ENCODE measurements at places on chromosomes 5 and 9.

GRCh38 chr9:72880821-72881220 is 72.0 kb downstream of the ALDH1A1 start:
- DNase-seq = no peak

GRCh38 chr9:37155601-37156000 is 35.2 kb downstream of the ZCCHC7 start:
- DNase-seq = no peak

DNA sequence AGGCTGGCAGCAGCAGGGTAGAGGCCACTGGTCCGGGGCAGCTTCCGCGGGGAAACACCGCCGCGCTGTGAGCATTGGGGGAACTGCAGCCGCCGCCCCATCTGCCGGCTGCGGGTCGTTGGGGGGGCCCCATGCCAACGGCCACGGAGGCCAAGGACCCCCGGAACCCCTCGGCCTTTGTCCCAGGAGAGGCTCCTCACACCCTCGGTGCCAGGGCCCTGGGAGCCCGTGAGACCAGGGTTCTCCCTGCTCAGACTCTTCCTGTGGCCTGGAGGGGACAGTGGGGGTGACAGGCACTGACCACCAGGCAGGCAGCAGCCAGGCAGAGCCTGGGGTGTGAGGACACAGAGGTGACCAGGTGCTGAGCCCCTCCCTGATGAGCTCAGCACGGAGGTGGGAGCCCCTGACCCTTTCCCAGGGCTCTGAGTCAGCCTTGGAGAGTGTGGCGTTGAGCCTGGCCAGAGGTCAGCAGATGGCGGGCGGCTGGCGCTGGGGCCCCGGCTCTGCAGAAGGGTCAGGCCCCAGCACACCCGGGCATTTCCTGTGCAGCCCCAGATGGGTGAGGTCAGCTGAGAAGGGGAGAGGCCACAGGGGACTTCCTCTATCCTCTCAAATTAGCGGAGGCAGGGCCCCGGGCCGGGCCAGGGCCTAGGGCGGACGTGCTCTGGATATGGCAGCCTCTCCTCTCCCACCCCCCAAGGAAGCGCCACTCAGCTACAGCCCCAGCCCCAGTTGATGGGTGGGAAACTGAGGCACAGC is 17.9 kb upstream of the EGFL7 start:
- DNase-seq = peak; percentile 38

GRCh38 chr9:130414910-130415746 is 29.6 kb upstream of the ASS1 start:
- no peak for DNase-seq

GRCh38 chr9:85569988-85570387 is 171.8 kb downstream of the AGTPBP1 start:
- DNase-seq = no peak

- no peak for DNase-seq
Observed at GRCh38 chr5:21195145-21195544, 1207.1 kb upstream of the CDH18 start.

DNA sequence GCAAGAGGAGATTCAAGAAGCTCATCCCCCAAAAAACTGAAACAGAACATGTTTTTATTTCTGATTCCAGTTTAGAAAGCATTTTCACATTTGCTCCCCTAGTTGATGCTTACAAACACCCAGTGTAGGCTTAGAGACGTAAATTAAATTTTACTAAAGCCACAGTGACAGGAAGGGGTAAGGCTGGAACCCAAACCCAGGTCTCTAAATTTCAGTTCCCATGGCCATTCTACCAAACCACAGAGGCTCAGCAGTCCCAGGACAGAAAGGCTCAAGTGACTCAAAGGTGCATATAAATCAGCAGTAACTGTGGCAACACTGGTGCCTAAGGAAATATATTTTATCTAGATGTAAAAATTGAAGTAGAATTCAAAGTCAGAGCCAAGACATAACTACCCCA is 128.7 kb downstream of the CEP120 start:
- no peak for DNase-seq

- no peak for DNase-seq
Observed at GRCh38 chr9:105503881-105504280, 54.0 kb upstream of the FKTN start.

DNA sequence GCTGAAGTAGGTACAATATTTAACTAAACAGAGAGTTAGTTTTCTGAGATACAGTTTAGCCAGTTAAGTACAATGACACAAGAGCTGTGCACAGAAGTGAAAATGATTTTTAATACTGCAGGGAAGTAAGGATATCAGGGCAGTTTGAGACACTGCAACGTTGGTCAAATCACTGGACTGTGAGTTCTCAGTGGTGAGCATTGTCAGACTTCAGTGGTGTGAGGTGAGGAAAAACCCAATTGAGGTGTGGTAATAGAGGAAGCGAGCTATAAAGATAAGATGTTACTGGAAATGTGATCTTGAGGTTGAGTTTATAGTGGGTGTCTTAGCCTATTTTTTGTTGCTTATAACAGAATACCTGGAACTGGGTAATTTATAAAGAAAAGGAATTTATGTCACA is 12.8 kb upstream of the FBXL7 start:
- DNase-seq = no peak

DNA sequence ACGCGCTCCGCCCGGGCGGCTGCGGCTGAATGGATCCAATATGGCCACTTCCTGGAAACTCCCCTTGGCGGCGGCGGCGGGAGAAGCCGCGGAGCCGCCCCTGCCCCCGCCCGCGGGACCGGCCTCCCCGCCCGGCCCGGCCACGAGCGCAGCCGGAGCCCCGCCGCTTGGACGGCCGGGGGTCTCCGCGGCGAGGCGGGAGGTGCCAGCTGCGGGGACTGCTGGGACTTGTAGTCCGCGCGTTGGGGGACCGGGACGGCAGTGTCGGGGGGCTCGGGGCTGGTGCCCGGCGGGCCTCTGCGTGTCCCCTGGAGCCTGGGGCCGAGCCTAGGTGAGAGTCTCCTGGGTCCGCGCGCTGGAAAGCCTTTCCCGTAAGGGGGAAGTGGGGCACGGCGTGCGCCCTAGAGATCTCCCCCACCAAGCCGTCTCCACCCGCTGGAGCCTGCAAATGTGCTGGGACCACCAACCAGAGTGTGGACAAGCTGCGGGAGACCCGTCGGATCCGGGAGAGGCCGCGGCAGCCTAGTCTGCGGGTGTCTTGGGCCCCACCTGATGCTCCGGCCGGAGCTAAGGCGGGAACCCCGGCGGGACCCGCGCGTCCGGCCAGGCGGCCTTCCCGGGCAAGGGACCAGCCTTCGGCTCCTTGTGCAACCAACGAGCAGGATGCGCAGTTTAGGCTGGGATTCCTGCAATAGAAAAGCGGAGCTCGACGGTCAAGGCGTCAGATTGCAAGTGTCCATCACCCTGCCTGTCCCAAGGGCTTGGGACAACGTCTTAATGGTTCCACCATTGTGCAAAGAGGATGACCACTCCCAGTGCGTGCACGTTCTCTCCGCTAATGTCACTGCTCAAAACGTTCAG is at the start of gene SEPTIN8:
TSS of gene SEPTIN8 (minus strand) at position 31 of the 861 bp plus-strand sequence. CDS start 102 bp downstream, outside the sequence.
- DNase-seq = peak; percentile 12

DNA sequence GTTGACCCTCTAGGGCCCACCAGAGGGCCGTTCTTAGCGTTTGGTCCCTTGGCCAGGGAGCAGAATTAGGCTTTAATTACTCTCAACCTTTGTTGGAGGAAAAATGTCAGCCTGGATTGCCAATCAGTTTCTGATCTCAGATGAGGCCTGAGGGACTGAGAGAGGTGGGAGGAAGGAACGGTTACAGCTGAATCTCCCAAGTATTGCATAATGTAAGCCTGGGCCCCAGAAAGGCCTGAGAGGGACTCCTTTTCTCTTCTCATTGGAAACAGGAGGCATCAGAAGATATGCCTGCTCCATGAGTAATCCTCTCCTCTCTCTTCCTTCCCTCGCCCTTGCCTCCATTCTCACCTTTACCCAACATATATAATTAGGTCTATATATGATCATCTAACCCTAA is 105.7 kb downstream of the INSYN2B start:
- no peak for DNase-seq

DNA sequence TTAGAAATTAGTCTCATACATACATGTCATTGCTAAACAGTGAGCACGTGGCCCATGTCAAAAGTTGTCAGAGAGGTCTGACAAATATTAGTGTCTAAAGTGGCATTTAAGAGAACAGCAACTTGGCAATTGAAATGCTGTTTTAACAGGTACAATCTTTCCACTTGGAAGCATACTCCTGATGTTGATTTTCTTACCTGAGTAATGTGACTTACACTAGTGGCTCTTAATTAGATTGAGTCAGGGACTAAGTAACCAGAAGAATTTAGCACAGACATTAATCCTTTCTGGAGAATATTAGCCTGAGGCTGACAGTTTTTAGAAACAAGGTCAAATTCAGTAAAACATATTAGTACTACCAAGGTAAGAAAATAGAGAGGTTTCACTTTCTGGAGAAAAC is 357.0 kb upstream of the ZNF608 start:
- DNase-seq = no peak

GRCh38 chr5:17143335-17143734 is 74.1 kb upstream of the BASP1 start:
- DNase-seq = no peak

- DNase-seq = no peak
Observed at GRCh38 chr9:126295082-126295477, 31.5 kb upstream of the MVB12B start.

DNA sequence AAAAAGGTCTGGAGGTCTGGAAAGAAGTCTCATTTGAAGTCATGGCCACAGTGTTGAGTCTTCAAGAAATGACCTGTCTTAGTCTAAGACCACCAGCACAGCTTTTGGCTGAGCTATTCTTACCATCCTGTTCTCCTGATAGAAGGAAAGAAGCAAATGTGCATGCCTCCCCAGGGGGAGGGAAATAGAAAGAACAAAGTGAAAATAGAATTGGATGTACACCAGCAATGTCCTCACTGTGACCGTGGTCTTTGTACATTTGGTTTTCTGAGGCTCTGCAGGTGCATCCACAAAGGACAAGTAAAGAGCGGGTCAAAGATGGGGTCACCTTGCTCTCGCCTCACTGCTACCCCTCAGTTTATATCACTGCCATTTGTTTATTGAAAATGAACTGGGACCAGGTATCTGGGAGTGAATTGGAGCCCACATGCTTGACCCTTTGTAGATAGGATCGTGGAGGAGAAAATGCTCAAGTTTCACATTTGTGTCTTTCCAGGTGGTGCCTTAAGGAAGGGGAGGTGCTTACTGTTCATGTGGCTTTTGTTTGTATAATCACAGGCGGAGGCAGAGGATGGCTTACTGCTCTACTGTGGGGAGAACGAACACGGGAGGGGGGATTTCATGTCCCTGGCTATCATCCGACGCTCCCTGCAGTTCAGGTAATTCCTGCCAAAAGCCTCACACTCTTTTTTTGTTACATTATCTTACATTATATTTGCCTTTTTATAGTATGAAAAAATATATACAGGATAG is 147.8 kb downstream of the LIFR start:
- no peak for DNase-seq

- DNase-seq = no peak
Observed at GRCh38 chr5:36680066-36680465, 73.7 kb downstream of the SLC1A3 start.

DNA sequence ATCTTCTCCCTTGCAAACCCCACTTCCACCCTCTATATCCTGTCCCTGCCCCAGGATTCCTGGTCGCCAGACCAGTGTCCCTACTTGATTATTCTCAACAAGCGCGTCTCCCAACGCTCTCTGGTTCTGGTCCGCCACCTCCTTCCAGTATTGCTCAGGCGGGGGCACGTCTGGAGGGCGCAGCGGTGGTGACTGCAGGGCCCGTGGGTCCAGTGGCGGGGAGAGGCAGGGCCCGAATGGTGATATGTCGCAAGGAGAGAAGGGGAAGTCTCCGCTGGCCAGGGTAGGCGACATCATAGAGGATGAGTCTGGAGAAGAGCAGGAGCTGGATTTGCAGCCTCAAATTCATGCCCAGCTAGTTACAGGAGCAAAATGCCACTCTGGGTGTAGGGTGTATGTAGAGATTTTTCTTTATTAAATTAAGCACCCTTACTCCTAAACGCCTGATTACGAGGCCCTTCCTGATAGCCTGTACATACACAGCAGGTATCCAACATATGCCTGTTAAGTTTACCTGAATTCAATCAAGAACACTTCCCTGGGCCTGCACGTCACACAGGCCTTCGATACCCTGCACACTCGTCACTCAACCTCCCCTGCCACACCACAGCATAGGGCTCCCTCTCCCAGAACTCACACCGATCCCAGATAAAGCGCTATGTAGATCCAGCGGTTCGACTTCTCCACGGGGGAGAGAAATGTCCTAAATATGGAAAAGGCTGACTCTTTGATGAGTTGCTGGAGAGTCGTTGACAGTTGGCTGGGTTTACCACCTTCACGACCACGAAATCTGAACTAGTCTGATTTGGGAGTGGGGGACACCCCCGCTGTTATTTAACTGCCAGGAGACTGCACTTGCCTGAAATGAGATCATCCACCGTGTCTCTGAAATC is 4.8 kb downstream of the MCIDAS start:
- DNase-seq = no peak

DNA sequence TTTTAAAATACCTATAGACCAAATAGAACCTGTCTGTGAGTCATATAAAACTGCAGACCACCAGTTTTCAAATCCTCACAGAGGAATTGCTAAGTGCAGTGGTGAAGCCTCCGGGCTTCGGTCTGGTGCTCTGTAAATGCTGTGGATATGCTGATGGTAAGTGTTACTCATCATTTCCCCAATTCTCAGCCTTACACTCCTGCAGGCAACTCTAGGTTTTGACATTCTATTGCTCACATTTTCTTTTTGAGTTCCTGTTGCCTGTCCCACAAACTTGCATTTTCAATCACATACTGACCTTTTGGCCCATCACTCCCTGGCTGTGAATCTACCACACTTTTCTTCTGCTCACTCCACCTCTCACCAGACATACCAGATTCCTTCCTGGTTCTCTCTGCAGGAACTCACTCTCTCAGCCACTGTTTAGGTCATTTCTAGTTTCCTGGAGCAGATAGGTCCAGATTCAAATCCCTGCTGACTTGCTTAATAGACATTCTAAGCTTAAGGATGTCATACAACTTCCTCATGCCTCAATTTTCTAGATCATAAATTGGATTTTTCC is 192.9 kb downstream of the RAB3C start:
- DNase-seq = no peak

DNA sequence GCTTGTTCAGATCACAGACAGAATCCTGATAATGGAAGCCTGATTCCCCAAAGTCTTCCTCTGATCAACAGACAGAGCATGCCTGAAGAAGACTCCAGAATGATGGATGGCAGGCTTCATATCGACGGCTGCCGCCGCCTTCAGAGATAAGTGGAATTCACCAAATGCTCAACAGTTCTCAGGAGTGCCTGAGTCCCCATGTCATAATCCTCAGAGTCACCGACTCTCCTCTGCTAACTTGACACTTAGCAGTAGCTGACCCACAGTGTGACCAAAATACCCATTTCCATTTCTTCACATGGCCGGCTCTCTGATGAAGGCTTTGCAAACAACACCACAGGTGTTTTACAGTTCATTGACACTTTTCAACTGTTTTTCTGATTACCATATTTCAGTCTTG is 58.7 kb downstream of the PRDM6 start:
- DNase-seq = no peak

GRCh38 chr5:54946306-54946819 is 39.0 kb downstream of the ESM1 start:
- no peak for DNase-seq

GRCh38 chr9:23543419-23543818 is 282.6 kb downstream of the ELAVL2 start:
- no peak for DNase-seq

GRCh38 chr5:5902678-5903646 is 475.4 kb downstream of the MED10 start:
- DNase-seq = no peak
